ENCODE measurements at places on chromosomes 6 and 20. TPM values are rescaled to one million over a fixed set of nuclear protein-coding genes. Genes with fewer than 3 reads are reported as not detected.
A peak's percentile ranks its signal among the peaks of the same experiment; 100 is the strongest.

- DNase-seq: no peak
Measured at GRCh38 chr6:167565884-167566599, 241.2 kb downstream of the TTLL2 start.

- no peak for DNase-seq
Measured at GRCh38 chr6:166768761-166769160, 141.7 kb upstream of the RPS6KA2 start.

- DNase-seq: no peak
Measured at GRCh38 chr6:158633127-158633526, 11.4 kb downstream of the DYNLT1 start.

DNA sequence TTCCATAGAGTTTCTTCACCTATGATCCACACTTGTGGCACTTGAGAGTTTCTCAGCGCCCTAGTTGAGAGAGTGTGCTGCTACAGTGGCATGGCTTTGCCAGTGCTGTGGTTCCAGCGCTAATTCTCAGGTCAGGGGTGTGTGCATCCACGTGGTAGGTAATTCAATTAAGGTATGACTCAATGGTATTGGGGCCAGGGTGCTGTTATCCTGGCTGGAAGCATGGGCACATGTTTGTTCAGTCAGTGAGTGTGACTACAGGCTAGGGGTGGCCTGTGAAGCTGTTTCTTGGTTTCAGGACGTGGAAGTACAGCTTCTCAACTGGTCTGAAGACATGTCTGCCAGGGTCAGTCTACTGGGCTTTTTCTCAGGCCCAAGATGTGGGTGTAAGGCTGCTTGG, 3.0 kb upstream of the SEMG2 start:
- no peak for DNase-seq

DNA sequence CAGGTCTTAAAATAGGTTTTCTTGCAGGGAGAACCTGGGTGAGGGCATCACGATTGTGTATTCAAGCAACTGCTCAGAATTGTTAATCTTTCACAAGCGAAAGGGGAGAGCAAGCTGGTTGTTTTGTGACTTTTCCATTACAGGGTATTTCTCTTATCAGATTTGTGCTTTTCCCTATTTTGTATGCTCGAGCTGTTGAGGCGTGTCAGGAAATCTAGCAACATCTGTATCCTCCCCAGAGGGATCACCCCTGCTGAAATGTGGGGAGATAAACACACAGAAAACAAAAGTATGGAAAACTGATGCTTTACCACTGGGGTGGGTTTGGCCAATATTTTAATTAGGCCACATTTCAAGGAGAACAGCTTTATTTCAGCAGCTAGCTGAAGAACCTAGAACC, 187.0 kb downstream of the DTNBP1 start:
- DNase-seq: no peak

DNA sequence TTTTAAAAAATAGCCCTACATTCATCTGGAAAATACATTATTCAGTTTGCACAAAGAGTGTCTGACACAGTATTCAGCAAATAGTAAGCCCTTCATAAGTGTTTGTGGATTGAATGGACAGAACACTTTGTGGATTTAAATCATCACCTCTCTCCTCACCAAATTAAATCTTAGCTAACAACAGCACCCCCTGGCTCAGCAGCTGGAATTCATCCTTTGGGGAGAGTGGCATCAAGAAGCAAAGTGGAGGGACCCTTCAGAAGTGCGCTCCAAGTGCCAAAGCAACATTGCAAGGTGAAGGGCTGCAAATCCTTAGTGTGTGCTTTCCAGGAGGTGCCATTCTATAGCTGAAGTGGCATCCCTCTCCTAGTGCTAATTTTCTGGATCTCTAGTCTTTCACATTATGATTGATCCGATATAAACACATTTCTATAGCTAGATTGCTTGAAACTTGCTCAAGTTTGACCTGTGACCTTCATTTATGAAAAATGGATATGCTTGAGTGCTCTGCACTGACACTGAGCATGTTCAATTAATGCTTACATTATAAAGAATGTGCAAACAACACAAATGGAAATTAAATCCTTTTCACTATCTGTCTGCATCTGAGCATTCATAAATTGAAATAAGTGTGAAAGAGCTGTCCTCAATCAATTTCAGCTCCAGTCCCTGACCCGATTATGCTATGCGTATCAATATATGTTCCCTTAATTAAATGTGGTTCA, 891.7 kb downstream of the C6orf118 start:
- DNase-seq: no peak

DNA sequence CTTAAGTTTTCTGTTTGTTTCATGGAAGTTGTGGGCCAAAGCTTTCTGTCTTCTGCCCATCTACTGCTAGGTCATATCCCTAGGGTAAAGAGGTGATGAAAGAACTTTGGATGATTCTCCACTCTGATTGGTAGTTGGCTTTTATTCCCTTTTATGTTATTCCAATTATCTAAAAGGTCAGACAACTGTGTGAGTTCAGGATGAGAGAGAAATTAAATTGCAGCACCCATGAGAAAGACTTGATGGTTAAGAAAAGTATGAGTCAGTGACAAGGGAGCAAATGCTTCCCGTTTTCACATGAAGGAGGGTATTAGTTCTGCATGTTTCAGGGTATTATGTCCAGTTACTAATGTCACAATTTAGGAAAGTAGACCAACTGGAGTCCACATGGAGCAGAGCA, 136.3 kb downstream of the CD109 start:
- DNase-seq: no peak

GRCh38 chr6:117138920-117139319, 126.4 kb upstream of the VGLL2 start:
- peak; percentile 61 for DNase-seq

- no peak for DNase-seq
Measured at GRCh38 chr6:80438772-80439171, 332.3 kb downstream of the BCKDHB start.

B3GALT4 gene
- 8.7 TPM for polyA plus RNA-seq

MLN gene
- polyA plus RNA-seq: not detected

All from heart left ventricle (tissue), 16 donors.